Spleen (tissue), 13 donors: ENCODE measurements at places on chromosomes 7 and 10. TPM values are rescaled to one million over a fixed set of nuclear protein-coding genes. Genes with fewer than 3 reads are reported as not detected.

The TFEC gene
- 16.6 TPM for polyA plus RNA-seq

The FAM185A gene
- polyA plus RNA-seq = 4.2 TPM

The KCP gene
- polyA plus RNA-seq = 0.35 TPM

The WNT8B gene
- polyA plus RNA-seq = not detected

The GRID2IP gene
- polyA plus RNA-seq = 0.16 TPM
